ENCODE measurements at places on chromosomes 5 and 9.

DNA sequence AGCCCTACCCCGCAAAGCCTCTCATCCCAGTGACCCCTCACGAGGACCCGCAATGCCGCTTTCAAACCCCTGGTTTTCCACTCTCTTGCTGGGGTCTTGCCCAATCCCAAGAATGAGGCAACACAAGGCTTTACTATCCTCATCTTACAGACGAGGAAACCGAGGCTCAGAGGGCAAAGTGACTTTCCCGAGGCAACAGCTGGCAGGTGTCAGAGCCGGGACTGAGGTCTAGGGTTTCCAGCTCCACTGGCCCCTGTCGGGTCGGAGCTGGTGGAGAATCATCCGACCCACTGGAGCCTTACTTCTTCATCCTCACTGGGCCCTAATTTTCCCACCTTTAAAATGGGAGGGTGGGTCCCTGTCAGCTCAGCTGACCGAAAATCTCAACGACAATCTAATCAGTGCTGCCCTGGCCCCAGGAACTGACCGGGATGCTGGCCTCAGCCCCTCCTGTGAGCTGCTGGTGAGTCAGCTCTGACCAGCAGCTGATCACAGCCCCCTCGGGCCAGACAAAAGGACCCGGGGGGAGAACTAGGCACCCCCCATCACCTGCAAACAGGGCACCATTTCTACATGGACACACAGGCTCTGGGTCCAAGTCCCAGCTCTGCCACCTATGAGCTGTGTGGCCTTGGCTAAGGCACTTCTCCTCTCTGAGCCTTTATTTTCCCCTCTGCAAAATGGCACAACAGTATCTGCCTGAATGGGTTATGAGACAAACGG is 72.7 kb upstream of the STXBP1 start:
- no peak for DNase-seq

DNA sequence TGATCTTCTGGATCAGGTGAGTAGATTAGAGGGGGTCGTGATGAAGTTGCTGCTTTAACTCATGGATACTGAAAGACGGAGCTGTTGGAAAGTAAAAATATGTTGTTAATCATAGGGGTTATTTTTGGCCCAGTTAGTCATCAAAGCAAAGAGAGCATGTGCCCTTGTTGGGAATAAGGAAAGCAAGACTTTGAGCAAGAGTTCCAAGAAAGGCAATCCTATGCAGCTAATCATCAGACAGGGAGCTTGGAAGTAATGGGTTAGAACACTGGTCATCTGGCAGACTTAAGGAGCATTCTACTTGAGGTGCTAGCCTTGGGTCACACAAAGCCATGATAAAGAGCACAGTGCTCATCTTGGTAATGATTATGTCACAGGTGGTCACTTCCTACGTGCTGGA is 18.3 kb downstream of the ASPN start:
- no peak for DNase-seq

GRCh38 chr9:8961186-8961851 is 1161.7 kb upstream of the DMAC1 start:
- no peak for DNase-seq

GRCh38 chr5:36777105-36777757 is 99.3 kb upstream of the NIPBL start:
- no peak for DNase-seq

DNA sequence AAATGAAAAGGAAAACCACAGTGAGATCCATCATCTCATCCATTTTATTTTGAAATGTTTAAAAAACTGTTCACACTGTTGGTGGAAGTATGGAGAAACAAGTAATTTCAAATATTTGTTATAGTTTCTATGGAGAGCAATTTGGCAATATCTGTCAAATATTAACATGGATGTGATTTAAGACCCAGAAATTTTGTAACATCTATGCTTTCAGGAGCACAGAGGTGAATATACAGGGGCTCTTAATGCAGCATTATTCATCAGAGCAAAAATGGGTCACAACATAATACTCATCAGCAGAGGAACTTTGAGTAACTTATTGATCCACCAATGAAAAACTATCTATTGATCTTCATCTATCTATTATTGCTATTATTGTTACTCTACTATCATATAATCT is 31.4 kb upstream of the SPATA31C2 start:
- DNase-seq = no peak

Data from activated gamma-delta T cell (primary cell).